CD4-positive, CD25-positive, alpha-beta regulatory T cell (primary cell): ENCODE measurements at places on chromosomes 4 and X. TPM values are rescaled to one million over a fixed set of nuclear protein-coding genes. Genes with fewer than 3 reads are reported as not detected.

DNA sequence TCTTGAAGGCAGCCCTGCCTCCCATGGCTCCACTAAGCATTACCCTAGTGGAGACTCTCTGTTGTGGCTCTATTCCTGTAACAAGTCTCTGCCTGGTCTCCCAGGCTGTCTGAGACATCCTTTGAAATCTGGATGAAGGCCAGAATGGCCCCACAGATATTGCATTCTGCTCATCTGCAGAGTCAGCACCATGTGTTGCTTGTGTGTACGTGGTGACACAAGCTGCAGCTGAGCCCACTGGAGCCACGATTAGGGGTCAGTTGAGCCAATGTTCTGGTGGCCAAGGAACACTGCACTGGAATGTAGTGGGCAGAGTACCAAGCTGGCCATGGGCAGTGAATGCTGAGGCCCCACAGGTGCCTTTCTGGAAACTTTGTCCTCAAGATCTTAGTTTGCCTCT is 29.2 kb downstream of the GRID2 start:
- H3K4me1 ChIP-seq: no peaks in the 10 kb centered on the region
- H3K36me3 ChIP-seq: no peaks in the 10 kb centered on the region
- H3K27ac ChIP-seq: no peak overlapping the region
- DNase-seq: no peak

- no peak for DNase-seq
- H3K27me3 ChIP-seq: no peaks in the 10 kb centered on the region
- no peak overlapping the region for H3K4me3 ChIP-seq
Measured at GRCh38 chr4:52704661-52705060, 45.6 kb upstream of the USP46 start.

- H3K27me3 ChIP-seq: no peaks in the 10 kb centered on the region
- DNase-seq: no peak
- H3K27ac ChIP-seq: no peak overlapping the region
- no peaks in the 10 kb centered on the region for H3K4me1 ChIP-seq
- no peak overlapping the region for H3K4me3 ChIP-seq
- H3K36me3 ChIP-seq: peaks cover 29% of the 10 kb centered on the region
Measured at GRCh38 chr4:36168127-36168878, 76.0 kb downstream of the ARAP2 start.

GRCh38 chrX:46653482-46653881 is 79.9 kb downstream of the CHST7 start:
- no peaks in the 10 kb centered on the region for H3K36me3 ChIP-seq
- H3K27ac ChIP-seq: no peak overlapping the region
- no peak for DNase-seq
- no peaks in the 10 kb centered on the region for H3K27me3 ChIP-seq
- no peaks in the 10 kb centered on the region for H3K4me1 ChIP-seq

- no peaks in the 10 kb centered on the region for H3K27me3 ChIP-seq
- H3K4me1 ChIP-seq: no peaks in the 10 kb centered on the region
Measured at GRCh38 chr4:145055533-145056257, 42.3 kb downstream of the ANAPC10 start.

DNA sequence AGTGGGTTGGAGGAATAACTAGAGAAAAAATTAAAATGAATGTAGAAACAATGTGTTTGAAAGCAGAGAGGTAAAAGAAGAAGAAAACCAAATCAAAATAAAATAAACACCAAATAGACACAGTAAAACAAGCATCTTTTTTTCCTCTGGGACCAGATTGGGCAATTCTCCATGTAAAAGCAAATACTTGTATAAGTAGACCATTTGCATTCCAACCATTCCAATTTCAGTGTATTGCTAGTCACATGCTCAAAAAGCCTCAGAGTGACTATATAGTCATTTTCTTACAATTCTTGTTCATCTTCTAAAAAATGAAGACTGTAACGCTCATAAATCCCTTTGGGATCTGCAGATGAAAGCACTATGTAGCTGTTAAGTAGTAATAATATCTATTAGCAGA is 969.5 kb downstream of the PCDH18 start:
- H3K36me3 ChIP-seq: no peaks in the 10 kb centered on the region
- no peak for DNase-seq
- H3K27ac ChIP-seq: no peak overlapping the region
- H3K27me3 ChIP-seq: no peaks in the 10 kb centered on the region
- no peak overlapping the region for H3K4me3 ChIP-seq

- no peak overlapping the region for H3K4me3 ChIP-seq
- DNase-seq: no peak
- H3K36me3 ChIP-seq: no peaks in the 10 kb centered on the region
- peaks cover 20% of the 10 kb centered on the region for H3K4me1 ChIP-seq
Measured at GRCh38 chr4:1541449-1542225, 135.4 kb upstream of the NKX1-1 start.

DNA sequence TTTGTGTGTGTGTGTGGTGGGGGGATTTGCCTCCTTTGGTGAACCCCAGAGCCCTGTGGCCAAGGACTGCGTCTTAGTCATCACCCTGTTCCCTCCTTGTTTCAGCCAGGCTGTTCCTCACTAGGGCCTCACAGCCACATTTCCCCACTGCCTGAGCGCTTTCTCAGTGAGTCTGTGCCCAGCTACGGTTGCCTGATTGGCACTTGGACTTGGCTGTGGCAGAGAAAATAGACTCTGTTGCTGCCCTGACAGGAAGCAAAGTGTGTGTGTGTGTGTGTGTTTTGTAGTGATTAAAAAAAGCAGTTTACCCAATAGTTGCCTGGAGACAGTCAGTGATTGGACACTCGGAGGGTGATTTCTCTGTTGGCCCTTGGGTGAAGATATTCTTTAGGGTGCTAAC is 113.0 kb downstream of the UCHL1 start:
- no peak for DNase-seq
- H3K4me1 ChIP-seq: no peaks in the 10 kb centered on the region
- no peaks in the 10 kb centered on the region for H3K36me3 ChIP-seq
- H3K27me3 ChIP-seq: no peaks in the 10 kb centered on the region
- no peak overlapping the region for H3K4me3 ChIP-seq

DNA sequence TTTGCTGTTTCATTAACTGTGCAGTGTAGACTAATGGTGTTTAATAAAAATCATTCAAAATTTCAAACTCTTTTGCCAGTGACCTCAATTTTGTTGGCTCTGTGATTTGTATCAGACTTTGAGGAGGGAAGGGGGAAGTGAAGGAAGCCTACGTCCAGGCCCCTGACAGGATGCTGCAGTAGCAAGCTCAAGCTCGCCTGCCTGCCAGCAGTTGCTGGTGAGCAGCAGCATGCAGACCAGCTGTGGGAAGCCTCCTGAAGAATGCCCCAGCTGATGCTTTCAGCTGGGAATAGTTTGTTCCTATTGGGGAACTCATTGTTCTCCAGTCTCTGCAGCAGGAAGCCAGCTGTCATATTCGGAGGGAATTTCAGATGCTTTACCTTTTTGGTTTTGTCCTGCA is 495.2 kb downstream of the AFF2 start:
- no peak overlapping the region for H3K4me3 ChIP-seq
- no peaks in the 10 kb centered on the region for H3K4me1 ChIP-seq
- H3K36me3 ChIP-seq: no peaks in the 10 kb centered on the region
- H3K27me3 ChIP-seq: no peaks in the 10 kb centered on the region
- no peak overlapping the region for H3K27ac ChIP-seq

DNA sequence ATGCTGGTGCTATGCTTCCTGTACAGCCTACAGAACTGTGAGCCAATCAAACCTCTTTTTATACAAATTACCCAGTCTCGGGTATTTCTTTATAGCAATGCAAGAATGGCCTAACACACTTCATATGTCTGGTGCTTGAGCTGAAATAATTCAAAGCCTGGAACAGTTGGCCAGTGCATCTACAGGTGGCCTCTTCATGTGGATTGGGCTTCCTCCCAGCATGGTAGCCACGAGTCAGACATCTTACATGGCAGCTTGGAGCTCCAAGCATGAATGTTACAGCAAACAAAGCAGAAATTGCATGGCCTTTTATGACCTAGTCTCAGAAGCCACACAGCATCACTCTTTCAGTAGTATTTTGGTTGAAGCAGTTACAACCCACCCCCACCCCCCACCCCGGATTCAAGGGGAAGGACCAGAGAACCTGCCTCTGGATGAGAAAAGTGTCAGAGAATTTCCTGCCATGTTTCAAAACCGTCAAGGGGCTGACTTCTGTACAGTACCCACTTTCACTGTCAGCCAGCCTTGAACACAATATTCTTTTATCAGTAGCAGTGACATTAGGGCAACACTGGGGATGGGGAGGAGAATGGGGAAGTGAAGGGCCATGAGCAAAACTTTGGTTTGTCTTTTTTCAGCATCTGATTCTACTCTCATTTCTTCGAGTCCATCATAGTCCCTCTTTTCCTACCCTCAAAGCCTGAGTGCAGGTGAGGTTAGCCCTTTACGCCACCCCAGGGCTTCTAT is 368.7 kb downstream of the BCOR start:
- H3K36me3 ChIP-seq: no peaks in the 10 kb centered on the region
- no peak overlapping the region for H3K27ac ChIP-seq
- H3K27me3 ChIP-seq: no peaks in the 10 kb centered on the region
- H3K4me1 ChIP-seq: peaks cover 5% of the 10 kb centered on the region

DNA sequence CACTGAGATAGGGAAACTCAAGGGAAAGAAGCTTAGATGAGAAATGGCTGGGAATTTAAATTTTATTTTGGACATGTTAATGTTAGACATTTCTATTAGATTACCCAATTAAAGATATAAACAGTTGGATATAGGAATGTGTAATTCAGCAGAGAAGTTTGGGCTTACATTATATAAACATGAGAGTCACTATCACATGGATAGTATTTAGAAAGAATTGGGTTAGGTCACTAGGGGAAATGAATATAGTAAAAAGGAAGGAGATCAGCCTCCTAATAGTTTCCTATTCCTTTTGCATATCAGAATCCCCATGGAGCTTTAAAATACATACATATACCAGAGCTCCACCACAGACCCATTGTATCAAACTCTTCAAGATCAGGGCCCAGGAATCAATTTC is 19.6 kb upstream of the CXCL5 start:
- no peak for DNase-seq
- H3K27me3 ChIP-seq: no peaks in the 10 kb centered on the region
- H3K4me1 ChIP-seq: no peaks in the 10 kb centered on the region
- no peak overlapping the region for H3K27ac ChIP-seq
- no peaks in the 10 kb centered on the region for H3K36me3 ChIP-seq

GRCh38 chr4:24278693-24279092 is 305.7 kb downstream of the DHX15 start:
- no peaks in the 10 kb centered on the region for H3K36me3 ChIP-seq
- H3K27ac ChIP-seq: no peak overlapping the region
- no peak overlapping the region for H3K4me3 ChIP-seq
- H3K4me1 ChIP-seq: no peaks in the 10 kb centered on the region
- DNase-seq: no peak

DNA sequence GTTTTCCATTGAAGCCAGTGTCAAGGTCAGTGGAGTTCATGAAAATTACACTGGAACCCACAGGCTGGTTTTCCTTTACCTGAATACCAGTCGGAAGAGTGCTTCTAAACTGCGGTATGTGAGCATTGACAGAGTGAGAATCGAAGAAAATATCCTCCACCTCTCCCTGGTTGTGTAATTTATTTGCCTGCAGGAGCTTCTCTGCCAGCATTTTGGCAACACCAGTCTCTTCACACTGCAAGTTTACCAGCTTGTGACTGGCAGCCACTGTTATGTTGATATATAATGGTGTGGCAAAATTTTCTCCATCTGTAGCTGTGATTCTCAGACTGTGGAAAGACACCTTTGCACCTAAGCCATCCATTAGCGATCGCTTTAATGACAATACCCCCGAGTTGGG is 16.1 kb downstream of the FAT1 start:
- H3K27me3 ChIP-seq: no peaks in the 10 kb centered on the region
- no peak overlapping the region for H3K27ac ChIP-seq
- H3K4me1 ChIP-seq: no peaks in the 10 kb centered on the region
- DNase-seq: no peak

DNA sequence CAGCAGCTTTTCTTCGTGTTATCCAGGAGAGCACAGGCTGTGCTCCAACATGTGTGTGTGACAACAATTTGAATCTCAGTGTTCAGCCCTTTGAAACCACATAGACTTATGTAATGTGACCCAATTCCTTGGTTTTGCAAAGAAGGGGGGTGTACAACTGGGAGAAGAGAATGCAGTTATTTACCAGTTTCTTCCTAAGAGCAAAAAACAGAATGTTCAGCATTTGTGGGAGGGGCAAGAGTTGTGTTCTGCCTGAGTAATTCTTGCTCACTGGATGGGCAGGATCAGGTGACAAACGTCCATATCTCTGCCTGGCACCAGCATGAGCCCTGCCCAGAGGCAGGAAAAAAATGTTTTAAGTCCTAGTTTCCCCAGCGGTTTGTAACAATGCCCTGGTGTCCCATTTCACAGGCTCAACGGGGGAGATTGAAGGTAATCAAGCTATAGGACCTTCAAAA is 72.0 kb downstream of the PRPS1 start:
- DNase-seq: no peak
- no peak overlapping the region for H3K4me3 ChIP-seq
- H3K27ac ChIP-seq: no peak overlapping the region
- H3K4me1 ChIP-seq: no peaks in the 10 kb centered on the region

- H3K27me3 ChIP-seq: no peaks in the 10 kb centered on the region
- no peak overlapping the region for H3K4me3 ChIP-seq
- no peak overlapping the region for H3K27ac ChIP-seq
- H3K4me1 ChIP-seq: no peaks in the 10 kb centered on the region
- H3K36me3 ChIP-seq: no peaks in the 10 kb centered on the region
- DNase-seq: no peak
Measured at GRCh38 chrX:132728296-132728695, 230.1 kb downstream of the HS6ST2 start.

DNA sequence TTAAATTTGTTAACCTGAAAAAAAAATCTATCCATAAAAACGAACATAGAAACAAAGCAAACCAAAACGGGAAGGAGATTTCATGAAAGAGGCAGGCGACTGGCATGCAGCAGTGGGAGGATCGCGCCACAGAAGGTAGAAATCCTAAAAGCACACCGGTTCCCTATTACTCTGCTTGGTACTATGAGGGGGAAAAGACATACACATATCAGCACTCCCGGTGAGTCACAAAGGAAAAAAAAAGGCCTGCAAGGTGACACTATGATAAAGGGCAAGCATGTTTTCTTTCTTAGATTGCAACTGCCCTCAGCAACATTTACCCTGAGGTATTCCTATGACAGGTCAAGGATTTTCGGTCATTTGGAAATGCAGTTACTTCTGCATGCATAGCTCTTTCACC is 60.6 kb upstream of the NAP1L5 start:
- H3K36me3 ChIP-seq: peaks cover 15% of the 10 kb centered on the region
- H3K4me3 ChIP-seq: no peak overlapping the region
- no peaks in the 10 kb centered on the region for H3K4me1 ChIP-seq
- no peak overlapping the region for H3K27ac ChIP-seq
- H3K27me3 ChIP-seq: no peaks in the 10 kb centered on the region
- no peak for DNase-seq

GRCh38 chrX:147875866-147876596 is 35.7 kb upstream of the FMR1 start:
- H3K4me3 ChIP-seq: no peak overlapping the region
- H3K36me3 ChIP-seq: no peaks in the 10 kb centered on the region
- no peaks in the 10 kb centered on the region for H3K4me1 ChIP-seq
- no peak for DNase-seq

DNA sequence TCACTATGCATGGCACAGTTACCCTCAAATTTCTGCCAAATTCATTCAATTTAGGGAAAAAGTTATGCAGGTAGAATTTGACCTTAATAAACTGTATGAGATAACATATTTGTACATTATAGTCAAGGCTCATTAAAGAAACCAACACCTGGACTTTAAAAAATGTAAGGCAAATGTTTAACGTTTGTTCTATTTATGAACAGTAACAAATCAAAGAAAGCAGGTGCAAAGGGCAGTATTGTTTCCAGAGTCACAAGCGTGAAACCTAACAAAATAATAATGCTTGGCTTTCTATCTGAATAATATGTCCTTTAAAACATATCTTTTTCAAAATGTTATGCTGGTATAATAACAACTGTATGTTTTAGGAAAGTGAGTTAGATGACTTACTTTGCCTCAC is 41.2 kb downstream of the LIN54 start:
- no peak overlapping the region for H3K4me3 ChIP-seq
- H3K27me3 ChIP-seq: no peaks in the 10 kb centered on the region
- no peak overlapping the region for H3K27ac ChIP-seq

The RAB41 gene
- not detected for polyA plus RNA-seq

The DDX53 gene
- polyA plus RNA-seq: not detected

The PPEF2 gene
- not detected for polyA plus RNA-seq
